ENCODE measurements at places on chromosomes 16 and 17. TPM values are rescaled to one million over a fixed set of nuclear protein-coding genes. Genes with fewer than 3 reads are reported as not detected.

DNA sequence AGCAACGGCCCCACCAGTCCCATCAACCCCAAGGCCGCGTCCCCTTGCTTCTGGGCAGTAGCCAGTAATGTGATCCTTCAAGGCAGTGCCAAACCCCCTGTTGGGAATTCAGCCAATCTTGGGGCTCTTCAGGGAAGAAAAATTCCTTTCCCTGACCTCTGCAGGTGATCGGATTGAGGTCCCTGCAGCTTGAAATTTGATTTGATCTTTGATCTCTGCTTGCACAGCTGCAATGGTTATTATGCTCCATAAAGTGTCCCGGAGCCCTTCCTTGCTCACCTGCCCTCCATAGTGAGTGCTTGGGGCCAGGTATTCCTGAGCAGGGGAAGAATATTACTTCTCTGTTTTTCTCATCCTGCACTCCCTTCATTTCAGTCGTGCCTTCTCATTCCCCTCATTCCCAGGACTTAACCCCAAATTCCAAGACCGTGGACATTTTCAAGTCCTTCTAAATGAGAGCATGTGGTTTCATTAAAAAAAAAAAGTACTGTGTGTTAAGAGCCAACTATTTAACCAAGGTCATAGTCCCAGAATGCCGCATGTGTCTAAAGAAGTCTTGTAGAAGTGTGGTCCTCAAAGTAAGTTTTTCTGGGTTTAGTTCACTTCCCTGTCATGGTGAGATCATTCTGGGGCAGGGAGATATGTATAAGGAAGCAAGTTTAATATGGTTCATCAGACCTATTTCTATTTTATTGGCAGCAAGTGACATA is 56.3 kb downstream of the SOX9 start:
- DNase-seq = no peak

MYOCD gene
- polyA plus RNA-seq = 6.4 TPM

DNA sequence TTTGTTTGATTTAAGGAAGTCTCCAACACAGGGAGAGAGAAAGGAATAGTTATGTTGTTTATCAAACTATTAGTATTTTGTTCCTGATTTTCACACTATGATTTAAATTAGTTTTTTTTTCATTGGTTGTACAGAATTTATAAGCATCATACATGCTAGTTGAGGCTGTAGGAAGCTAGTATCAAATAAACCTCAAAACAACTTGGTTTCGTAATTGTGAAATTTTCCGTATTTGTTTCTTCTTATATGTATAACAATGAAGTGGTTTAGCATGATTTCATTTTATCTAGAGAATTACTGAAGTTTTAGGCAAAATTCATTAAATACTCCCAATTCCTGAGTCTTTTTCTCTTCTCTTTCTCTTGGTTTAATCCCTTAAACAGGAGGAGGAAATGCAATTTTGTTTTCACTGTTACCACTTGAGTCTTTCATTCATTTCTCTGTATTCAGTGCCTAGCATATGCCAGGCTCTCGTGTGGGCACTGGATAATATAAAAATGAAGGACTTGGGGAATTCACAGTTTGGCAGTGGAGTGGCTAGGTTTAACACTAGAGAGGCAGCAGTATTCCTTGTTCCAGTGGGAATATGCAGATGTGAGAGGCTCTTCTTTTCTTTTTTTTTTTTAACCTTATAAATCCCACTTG is 1.8 kb downstream of the CYLD start:
- DNase-seq = no peak

DNA sequence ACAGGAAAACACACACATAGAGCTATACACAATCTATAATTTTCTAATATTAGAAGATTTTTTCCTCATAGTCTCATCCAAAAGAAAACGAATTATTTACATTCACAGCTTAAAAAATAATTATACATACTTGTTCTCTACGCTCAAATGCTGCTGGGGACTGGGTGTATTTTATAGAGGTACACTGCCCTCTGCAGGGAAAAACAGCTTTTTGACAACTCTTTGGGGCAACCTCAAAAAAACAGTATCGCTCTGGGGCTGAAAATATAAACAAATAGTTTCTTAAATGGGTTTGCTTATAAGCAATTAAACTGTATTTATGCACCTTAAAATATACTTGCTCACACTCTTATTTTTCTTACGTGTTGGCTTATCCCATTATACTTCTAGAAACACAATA is 261.8 kb upstream of the PSMD7 start:
- DNase-seq = no peak

GRCh38 chr16:3610698-3611145 is 684 bp downstream of the SLX4 start:
- no peak for DNase-seq

GRCh38 chr16:6105115-6105514 is 1007.5 kb upstream of the EEF2KMT start:
- no peak for DNase-seq

- DNase-seq = no peak
These were observed 7.3 kb downstream of the NEUROD2 start for GRCh38 chr17:39600288-39600996.

CRYBA1 gene
- not detected for polyA plus RNA-seq

DNA sequence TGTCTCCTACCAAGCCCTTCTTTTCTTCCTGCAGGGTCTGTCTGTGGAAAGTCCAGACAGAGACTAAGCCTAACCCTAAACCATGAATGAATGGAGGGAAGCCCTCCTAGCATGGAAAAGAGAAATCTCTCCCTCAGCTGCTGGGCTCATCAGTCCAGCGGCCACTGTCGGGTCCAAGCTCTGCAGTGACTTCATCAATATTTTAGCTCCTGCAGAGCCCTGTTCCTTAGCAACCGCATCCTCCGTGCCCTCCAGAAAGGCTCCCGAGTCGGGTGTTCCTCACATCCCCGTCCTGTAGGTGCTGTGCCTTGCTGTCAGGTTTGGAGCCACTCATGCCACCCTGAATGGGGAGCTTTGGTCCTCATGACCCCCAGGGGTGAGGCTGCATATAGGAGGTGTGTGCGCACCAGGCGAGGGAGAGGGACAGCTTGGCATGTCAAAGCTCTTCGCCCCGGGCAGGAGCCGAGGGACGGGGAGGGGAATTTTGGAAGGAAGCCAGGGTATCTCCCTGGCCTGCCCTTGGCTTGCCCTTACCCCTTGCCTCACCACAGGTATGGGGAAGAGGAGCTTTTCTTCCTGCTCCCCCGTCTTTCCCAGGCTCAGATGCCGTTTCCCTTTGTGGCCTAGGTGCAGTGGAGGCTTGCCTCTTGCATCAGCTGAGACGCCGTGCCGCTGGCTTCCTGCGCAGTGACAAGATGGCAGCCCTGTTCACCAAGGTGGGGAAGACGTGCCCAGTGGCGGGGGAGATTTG is 23.9 kb downstream of the SGSM2 start:
- no peak for DNase-seq
